ENCODE measurements at places on chromosomes 11 and 22. TPM values are rescaled to one million over a fixed set of nuclear protein-coding genes. Genes with fewer than 3 reads are reported as not detected.

Gene DNAJB7
- not detected for total RNA-seq

Gene YPEL1
- total RNA-seq, result 4.0 TPM

Gene MYEOV
- total RNA-seq, result 69.8 TPM

Gene MS4A3
- total RNA-seq, result 0.13 TPM

Gene KRTAP5-7
- total RNA-seq, result not detected

Gene DNAJB13
- not detected for total RNA-seq

Gene PHLDA2
- total RNA-seq, result 195 TPM

Gene PATZ1
- total RNA-seq, result 18.6 TPM

Gene FGF4
- not detected for total RNA-seq

Gene SLC5A1
- 0.03 TPM for total RNA-seq

Measured in Panc1 (cell line).